ENCODE measurements at places on chromosomes 2 and 18.

DNA sequence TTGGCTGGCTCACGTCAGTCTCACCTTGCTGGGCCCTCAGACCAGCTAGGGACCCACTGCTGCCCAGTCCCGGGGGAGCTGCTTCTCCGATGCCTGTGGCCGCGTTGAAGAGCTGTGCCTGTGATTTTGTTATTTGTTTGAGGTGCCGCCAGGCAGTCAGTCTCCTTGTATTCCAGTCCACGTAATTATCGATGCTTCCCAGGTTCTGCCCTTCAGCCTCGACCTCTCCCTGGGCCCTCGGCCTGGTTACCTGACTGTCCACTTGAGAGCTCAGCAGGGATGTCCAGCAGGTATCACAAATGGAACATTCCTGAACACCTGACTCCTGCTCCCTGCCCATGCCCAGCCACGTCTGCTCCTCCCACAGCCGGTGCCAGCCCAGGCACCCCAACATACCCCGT lies 195.9 kb upstream of the HS6ST1 start:
- DNase-seq = no peak

- DNase-seq = no peak
Measured at GRCh38 chr2:218679119-218679518, 7.2 kb downstream of the STK36 start.

DNA sequence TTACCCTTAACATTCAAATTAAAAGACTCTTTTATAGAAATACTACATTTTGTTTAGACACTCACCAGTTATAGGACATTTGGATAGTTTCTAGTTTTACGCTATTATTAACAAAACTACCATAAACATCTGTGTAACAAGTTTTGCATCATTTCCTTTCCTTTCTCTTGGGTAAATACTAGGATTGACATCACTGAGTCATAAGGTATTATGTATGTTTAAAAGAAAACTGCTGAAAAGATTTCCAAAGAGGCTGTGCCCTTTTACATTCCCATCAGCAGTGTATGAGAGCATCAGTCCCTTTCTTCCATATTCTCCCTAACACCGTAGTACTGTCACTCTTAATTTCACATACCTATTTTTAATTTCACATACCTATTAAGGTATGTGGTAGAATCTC lies 130.6 kb downstream of the USP34 start:
- no peak for DNase-seq

GRCh38 chr2:162732946-162733698 lies 105.4 kb downstream of the KCNH7 start:
- DNase-seq = no peak

DNA sequence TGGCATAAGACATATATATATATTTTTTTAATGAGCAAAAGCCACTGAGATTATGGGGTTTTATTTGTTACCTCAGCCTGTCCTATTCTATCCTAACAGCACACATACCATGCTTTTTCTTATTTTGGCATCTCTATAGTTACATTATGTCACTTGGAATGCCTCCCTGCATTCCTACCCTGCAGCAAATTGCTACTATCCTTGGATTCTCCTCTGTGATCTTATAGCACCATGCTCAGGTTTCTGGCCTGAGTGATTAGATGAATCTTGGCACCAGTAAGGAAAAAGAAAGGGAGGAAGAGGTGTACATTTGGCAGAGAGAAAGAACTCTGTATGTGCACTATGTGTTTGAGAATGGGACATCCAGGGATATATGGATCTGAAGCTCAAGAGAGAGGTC lies 86.3 kb upstream of the PELI1 start:
- no peak for DNase-seq

Measured in stimulated activated CD8-positive, alpha-beta memory T cell treated with anti-CD3 and anti-CD28 coated beads, Interleukin-15, amount 100 ng/mL, for 4 hours (primary cell).